Cortex of kidney (tissue), 1 donor: ENCODE measurements at places on chromosomes 12 and 14.

GRCh38 chr12:22500100-22500499 lies 44.2 kb downstream of the C2CD5 start:
- DNase-seq = no peak

DNA sequence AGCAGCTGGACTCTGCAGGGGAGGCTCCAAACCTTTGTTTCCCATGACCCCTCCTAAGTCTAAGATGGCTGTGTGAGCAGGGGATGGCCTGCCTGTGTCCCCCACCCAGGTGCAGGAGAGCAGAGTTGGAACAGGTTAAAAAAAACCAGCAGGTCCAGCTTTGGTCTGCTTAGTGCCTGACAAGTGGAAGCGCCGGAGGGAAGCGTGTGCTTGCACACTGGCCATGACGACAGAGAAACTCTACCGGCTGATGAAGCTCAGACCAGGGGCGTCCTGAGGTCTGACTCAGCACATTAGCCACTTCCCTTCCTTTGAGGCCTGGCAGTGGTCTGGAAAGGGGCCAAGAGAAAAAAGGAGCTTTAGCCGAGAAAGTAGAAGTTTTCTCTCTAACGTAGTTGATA lies 280.1 kb downstream of the VRK1 start:
- no peak for DNase-seq

DNA sequence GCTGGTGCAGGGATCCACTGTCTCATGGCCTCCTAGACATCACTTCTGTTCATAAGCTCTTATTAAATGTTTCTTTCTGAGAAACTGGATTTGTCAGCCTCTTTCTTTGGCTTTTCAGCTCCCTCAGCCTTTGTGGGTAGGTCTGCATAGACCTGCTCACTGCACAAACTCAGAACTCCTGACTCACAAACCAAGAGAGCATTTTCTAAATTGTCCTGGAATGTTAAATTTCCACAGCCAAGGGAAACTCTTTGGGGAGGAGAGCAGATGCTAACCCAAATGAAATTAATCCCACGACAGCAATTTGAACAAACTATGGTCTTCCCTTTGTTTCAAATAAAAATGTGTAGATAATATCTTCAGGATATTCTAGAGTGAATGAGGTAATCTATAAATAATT lies 19.5 kb upstream of the CERS5 start:
- no peak for DNase-seq

DNA sequence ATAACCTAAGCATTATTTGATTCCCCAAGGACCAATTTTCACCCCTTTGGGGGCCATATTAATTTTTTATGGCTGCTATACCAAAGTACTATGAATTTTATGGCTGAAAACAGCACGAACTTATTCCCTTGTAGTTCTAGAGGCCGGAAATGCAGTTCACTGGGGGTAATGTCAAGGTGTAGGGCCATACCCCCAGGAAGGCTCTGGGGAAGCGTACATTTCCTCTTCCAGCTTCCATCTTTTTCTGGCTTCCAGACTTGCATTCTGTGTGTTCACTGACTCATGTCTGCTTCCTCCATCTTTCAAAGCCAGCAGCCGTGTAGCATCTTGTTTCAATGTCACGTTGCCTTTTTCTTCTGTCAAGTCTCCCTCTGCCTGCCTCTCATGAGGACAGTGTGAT lies 133.5 kb downstream of the BICD1 start:
- no peak for DNase-seq

GRCh38 chr12:121578230-121579189 lies 2.3 kb downstream of the KDM2B start:
- DNase-seq = no peak

DNA sequence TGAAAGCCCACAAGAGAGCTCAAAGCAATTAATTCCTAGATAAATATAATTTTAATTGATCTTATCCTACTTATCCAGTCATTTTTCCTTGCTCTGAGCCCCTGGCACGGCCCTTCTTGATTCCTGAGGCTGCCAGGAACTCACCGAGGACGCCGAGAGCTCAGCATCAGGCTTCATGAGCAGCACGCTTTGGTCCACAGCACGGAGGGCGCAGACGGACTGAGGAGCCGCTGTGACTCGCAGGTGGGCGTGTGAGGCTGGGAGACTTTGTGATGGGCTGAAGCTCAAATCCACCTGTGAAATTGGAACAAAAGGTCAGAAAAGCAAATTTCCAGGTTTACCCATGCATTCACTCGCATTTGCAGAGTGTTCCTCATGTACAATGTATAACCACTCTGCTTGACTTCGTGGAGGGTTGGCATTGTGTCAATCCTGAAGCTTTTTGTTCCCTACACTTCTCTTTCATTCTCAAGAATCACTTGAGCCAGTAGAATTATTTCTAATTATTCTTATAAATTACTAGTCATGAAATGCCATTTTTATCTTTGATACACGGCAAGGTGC lies 17.2 kb downstream of the A2M start:
- no peak for DNase-seq

GRCh38 chr14:51298895-51299294 lies 58.8 kb downstream of the TMX1 start:
- DNase-seq = no peak

- DNase-seq = no peak
Observed at GRCh38 chr12:104764225-104765091, 193.6 kb downstream of the SLC41A2 start.
